ENCODE measurements at places on chromosomes 5 and 9. TPM values are rescaled to one million over a fixed set of nuclear protein-coding genes. Genes with fewer than 3 reads are reported as not detected.

GRCh38 chr5:95818181-95819147 is 4.1 kb downstream of the GLRX start:
- no peak for DNase-seq

GRCh38 chr9:2583308-2584013 is 38.1 kb upstream of the VLDLR start:
- no peak for DNase-seq

- DNase-seq, result no peak
Measured at GRCh38 chr5:33088176-33088575, 352.6 kb upstream of the TARS1 start.

DNA sequence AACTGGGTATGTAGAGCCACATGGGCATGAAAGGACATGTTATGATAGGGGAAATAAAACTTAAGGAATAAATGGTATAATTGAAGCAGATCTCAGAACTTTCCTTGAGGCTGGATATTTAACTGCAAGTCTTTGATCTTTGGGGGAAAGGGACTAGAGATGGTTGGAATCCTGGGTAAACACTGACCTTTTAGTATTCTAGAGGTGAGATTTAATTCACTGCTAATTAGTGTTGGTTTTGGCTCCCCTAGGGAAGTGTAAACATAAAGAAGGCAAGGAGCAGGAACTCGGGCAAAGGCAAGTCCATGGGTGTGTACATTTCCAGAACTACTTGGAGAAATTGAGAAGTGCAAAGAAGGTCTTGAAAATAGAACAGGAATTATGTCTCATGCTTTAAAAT is 16.6 kb downstream of the NIM1K start:
- DNase-seq, result no peak

DNA sequence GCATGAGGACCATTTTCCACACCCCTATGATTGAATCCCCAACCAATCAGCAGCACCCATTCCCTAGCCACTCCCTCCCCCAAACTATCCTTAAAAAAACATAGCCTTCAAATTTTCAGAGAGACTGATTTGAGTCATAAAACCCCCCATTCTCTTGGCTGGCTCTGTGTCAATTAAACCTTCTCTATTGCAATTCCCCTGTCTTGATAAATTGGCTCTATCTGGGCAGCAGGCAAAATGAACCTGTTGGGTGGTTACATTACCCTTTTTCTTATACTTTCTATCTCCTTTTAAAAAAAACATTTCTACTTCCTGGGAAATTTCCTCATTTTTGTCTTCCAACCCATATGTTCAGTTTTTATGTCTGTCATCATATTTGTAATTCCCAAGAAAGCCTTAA is 220.2 kb downstream of the PDZD2 start:
- DNase-seq, result no peak

DNA sequence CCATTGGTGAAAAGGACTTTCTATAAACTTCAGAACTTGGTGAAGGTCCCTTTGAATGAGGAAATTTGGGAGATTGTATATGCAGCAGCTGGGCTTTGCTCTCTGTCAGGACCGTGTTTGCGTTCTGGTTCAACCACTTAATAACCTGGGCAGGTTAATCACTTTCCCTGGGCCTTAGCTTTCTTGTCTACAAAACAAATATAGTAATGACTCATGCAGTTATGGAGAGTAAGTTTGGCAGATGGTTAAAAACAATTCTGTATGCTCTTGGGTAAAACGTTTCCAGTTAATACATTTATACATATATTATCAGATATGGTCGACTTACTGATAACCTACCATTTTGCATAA is 197.0 kb downstream of the ARHGEF28 start:
- DNase-seq, result no peak

- peak; percentile 64 for DNase-seq
Measured at GRCh38 chr9:76996700-76997099, 22.8 kb upstream of the FOXB2 start.

GRCh38 chr5:116358015-116358523 is 216.6 kb downstream of the SEMA6A start:
- DNase-seq, result no peak

- DNase-seq, result no peak
Measured at GRCh38 chr5:54832858-54833257, 152.5 kb downstream of the ESM1 start.

GRCh38 chr5:154159343-154159742 is 31.2 kb upstream of the GALNT10 start:
- DNase-seq, result no peak

GRCh38 chr5:34562791-34563190 is 93.3 kb upstream of the RAI14 start:
- no peak for DNase-seq

- DNase-seq, result no peak
Measured at GRCh38 chr5:158751961-158752655, 347.6 kb downstream of the EBF1 start.

GRCh38 chr5:169974121-169974770 is 6.0 kb downstream of the INSYN2B start:
- DNase-seq, result no peak

DNA sequence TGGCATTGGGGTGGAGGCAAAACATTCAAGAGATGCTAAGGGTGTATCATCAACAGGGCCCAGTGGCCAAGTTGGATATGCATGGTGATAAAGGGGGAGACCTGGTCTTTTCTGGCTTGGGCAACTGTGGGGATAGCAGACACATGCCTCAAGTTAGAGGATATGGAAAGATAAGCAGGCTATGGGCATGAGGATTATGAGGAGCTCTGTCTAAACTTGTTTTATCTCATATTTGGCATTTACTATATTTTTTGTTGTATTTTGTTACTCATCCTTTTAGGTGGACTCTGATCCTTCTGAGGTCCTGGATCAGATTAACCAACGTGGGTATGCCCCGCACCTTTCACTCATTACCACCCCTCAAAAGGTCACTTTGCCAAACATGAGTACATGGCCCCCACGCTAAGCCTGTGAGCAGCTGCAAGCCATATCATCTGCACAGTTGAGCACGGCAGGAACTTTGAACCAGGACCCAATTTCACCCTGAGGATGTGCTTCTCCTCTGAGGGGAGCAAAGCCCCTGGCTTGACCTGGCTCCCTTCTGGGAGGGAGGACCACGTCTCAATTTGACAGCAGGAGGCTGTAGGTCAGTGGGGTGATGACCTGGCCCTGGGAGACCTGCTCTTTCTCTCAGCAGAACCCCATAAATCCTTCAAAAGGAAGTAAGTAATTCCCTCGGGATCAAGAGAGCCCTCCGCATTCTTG is 71.1 kb upstream of the CD180 start:
- no peak for DNase-seq

DNA sequence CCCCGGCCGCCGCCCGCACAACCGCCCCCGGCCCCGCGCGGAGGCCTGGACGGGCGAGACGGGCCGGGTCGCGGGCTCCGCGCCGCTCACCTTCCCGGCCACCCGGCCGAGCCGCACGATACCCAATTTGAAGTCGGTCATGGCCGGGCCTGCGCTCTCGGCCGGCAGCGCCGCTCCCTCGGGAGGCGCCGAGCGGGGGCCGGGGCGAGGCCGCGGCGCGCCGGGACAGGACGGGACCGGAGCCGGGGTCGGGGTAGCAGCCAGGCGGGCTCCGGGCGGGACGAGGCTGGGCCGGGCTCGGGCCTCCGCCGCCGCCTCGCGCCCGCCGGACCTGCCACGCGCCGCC is 216 bp downstream of the ZMYND19 start:
- no peak for DNase-seq

GRCh38 chr5:139845846-139846681 is 50.5 kb downstream of the PSD2 start:
- no peak for DNase-seq

GRCh38 chr9:89592213-89592815 is 12.5 kb upstream of the GADD45G start:
- DNase-seq, result no peak

GRCh38 chr5:156819967-156820581 is 30.0 kb upstream of the PPP1R2B start:
- no peak for DNase-seq

- no peak for DNase-seq
Measured at GRCh38 chr5:168308976-168309598, 17.6 kb downstream of the WWC1 start.

DNA sequence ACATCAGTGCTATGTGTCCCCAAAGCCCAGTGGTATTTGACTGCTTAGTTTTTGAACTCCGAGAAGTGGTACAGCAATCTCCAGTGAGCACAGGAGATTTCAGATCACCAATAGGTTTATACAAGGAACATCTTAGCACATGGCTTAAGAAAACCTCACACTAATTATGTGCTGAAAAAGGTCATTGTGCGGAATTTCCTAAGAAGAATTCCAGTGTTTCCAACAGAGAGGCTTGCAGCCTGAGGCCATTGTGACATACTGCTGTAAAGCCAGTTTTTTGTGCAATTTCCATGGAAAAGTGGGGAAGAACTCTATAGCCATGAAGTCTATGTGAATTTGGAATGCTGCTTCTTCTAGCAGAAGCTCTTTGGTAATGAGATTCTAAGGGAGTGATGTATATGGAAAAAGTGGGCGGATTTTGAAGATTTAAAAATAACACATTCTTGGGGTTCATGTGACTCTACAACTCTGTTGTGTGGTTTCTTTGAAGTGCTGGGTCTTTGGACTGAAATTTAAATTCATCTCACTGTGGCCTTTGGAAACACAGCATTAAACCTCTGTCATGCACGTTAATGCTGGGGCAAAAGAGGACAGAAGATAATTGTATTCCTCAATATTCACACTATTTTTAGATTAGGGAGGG is 110.5 kb upstream of the CD180 start:
- DNase-seq, result no peak

GRCh38 chr9:72312386-72312987 is 52.5 kb downstream of the ZFAND5 start:
- DNase-seq, result no peak

DNA sequence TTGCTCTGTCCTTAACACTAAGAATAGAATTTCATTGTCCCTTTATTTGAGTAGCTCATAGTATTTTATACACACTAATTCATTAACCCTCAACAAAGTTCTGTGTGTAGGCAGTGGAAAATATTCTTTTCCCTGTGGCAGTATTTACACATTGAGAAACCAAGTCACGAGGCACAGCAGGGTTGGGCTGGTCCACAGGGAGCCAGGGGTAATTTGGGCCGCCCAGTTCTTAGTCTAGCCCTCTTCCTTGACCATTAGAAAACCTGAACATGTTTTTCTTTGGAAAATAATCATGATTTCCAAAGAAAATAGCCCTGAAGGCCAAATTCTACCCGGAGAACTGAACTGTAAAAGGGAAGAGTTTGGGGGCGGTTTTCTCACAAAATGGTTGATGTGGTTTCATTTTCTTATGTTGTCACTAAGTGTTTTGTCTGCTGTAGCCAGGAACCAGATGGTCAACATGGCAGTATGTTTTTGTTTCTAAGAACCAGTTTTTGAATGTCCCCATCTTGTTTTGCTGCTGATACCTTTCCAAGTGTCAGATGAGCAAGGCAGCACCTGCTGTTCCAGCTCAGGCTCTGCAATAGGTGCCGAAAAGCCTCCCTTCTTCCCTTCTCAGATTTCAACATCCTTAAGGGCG is 29.6 kb downstream of the ARHGEF28 start:
- DNase-seq, result no peak

DNA sequence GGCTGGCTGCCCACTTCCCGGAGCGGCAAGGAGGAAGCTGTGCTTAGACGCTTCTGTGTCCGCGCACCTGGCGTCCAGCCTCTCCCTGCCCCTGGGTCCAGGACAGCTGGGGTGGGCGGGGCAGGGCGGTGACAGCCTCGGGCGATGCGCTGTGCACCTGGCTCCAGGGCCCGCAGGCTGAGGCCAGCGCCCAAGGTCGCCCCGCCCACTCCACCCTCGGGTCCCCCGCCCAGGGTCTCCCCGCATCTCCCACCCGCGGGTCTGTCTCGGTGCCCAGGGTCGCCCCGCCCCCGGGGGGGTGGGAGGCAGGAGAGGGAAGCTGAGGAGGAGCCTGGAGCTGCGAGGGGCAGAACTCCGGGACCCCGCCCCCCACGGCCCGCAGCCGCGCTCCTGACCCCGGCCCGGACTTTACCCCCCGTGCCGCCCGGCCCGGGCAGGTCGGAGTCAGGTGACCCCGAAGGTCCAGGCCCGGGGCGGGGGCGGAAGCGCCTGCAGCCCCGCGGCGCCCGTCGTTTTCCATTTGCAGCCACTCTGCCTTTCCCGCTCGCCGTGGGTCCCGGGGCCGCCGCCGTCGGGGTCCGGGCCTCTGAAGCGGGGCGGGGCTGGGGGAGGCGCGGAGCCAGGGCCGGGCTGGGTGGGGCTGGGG is at the start of gene ENTPD8:
Gene ENTPD8 (minus strand): TSS at position 69 of the 646 bp plus-strand sequence. CDS start 3,072 bp downstream, outside the sequence.
- DNase-seq, result peak; percentile 54

DNA sequence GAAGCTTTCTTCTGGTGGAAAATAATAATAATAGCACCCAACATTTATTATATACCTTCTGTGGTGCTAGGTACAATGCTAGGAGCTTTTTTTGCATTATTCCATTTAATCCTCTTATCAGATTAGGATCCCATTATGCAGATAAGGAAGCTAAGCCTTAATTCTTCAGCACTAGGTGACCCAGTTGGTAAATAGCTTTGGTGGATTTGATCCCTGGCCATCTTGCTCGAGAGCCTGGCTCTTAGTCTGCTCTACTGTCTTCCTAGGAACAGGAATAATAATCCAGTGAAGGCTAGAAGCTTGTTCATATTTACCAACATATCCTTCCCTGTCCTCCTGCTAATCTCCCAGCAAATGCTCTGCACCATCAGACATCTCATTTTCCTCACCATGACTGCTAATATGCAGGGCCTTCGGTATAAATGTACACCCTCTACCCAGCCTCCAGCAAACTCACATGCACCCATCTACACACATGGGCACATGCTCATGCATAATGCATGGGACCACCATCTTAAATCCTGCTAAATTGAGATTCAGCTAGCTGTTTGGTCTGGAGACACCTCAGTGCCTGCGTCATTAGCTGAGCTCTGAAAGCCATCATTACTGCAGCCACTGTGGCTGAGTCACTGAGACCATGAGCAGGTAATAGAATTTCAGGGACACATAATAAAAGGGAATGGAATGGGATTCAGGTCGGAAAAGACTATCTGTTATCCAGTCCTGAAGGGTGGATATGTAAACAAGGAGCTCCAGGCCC is 87.5 kb downstream of the TRIM32 start:
- DNase-seq, result no peak

The PCDHB4 gene
- 2.3 TPM for total RNA-seq

The SPAG8 gene
- total RNA-seq, result 0.59 TPM

The EIF4E1B gene
- total RNA-seq, result 0.54 TPM

The INSL6 gene
- total RNA-seq, result not detected

The SLC23A1 gene
- total RNA-seq, result not detected

The FAXDC2 gene
- 9.3 TPM for total RNA-seq

The BAAT gene
- total RNA-seq, result not detected

The FIBCD1 gene
- 0.33 TPM for total RNA-seq

The PRUNE2 gene
- 6.7 TPM for total RNA-seq

The GRXCR2 gene
- not detected for total RNA-seq

The SLC34A1 gene
- total RNA-seq, result not detected

The LHX2 gene
- total RNA-seq, result not detected

The SPATA31E1 gene
- total RNA-seq, result 0.05 TPM

The RNF224 gene
- not detected for total RNA-seq

The DTWD2 gene
- 2.7 TPM for total RNA-seq

The ASB6 gene
- 26.2 TPM for total RNA-seq
